ENCODE measurements at places on chromosomes 2 and 18.

DNA sequence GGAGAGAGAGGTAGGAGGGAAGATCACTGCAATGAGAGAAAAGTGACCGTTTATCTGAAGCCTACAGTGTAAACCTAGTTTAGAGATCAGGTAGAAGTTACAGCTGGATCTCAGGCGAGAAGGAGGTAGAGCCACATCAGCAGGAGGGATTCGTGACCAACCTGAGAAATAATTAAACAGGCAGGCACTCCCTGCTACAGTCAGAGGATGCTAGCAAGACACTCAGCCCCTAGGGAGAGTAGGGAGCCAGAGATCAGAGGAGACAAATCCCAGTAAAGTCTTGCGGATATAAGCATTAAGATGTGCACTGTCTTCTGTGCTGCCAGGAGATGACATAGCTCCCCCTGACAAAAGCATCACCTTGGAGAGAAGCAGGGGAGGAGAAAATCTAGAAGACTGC, 629.1 kb upstream of the SLC39A10 start:
- no peak for DNase-seq

DNA sequence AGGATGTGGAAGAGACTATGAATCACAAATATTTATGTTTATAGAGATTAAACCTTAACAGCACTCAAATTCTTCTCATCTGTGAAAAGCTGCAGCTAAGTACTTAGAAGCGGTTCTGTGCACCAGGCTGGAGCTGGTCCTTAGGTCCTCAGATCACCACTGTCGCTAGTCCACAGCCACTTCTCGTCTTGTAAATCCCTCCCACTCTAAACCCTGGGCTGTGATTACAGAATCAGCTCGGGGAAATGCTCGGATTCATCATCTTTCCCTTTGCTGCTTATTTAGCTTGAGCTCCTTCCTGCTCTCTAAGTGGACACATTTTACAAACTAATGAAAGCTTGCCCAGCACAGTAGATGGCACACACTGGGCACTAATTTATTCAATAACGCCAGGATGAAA, 61.7 kb downstream of the RNF152 start:
- DNase-seq, result no peak

DNA sequence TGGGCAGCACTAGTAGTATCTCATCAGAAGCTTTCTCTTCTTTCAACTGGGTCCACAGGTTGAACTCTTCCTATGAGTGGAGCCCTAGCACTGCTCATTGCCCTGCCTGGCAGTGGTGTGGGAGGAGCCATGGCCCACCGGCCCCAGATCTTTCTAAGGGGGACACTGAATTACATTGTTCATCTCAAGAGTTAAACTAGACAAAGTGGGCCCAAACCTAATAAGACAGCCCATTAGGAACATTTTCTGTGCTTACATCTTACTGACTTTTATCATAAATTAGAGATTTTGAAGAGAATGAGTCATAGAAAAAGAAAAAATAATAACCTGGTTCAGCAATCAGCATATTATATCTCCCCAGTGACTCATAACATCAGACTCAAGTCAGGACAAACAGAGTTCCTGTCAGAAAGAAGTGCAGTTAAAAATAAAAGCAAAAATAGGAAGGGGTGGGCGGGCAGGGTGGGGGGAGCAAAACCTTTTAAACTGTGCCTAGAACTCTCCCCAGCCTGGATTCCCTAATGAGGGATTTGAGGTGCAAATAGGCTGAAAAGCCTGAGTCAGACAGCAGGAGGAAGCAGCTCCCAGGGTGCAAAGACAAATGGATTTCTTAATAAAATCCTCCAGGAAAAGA, 161.6 kb upstream of the TRIB2 start:
- DNase-seq, result no peak

DNA sequence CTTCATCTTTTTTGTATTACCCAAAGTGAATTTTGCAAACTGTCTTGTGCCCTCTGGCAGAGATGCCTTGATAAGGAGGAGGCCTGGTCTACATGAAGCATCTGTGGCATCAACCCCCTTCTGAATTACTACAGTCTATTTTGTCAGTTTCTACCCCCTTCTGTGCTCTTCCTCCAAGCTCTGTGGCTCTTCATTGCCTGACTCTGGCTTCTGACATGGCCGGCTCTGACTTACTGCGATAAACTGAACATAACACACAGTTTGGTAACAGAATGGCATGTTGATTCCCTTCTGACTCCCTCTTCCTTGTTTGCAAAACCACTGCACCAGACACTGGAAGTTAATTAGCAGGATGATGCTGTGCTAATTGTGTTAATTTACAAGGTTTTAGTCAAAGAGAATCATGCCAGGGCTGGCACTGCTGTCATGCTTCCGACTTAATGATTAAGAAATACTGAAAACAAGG, 122.5 kb downstream of the FIGN start:
- DNase-seq, result no peak

DNA sequence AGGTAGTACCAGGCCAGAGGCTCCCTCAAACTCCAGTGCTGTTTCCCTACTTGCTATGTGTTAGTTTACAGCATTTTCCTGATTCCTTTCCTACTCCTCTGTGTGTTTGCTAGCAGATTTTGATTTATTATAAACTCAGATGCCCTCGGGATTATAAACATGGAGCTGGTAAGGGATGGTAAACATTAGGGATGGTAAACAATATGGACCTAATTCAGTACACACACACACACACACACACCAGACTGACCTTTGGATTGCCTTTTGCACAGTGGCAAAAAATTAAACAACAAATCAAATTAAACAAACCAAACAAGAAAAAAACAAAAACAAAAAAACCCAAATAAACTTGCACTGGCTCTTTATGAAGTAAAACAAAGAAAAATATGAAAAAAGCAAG, 55.4 kb upstream of the ACVR1 start:
- DNase-seq, result no peak

- no peak for DNase-seq
Measured at GRCh38 chr2:160664603-160665140, 171.1 kb upstream of the RBMS1 start.

GRCh38 chr2:49028101-49028500, 126.2 kb downstream of the FSHR start:
- DNase-seq, result no peak

DNA sequence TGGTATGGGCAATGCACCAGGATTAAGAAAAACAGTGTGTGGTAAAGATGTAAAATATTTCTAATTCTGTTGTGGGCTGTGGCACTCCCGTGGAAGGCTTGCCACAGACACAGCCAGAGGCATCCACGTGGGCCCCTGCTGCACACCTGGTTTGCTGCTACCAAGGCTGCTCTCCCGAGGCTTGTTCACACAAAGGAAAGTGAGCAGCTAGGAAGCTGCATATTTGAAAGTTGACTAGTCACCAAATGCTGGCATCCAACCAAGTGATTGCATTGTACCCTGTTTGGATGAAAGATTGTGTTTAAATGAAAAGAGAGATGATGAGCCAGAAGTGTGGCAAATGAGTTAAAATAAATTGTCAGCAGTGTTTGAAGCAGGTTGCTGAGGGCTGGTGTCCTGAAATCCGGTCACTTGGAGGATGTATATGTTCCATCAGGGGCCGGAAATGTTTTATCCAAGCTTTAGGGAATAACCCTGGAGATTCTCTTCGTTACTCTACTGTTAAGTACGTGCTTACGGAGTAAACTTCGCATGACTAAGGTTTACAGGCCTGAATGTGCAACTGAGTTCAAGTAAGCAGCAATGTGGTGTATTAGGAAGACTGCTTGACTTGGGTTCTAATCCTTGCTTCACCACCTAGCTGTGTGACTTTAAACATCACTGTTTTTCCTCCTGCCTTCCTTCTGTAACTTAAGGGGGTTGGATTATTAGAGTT, 86.1 kb downstream of the MSH2 start:
- DNase-seq, result no peak

DNA sequence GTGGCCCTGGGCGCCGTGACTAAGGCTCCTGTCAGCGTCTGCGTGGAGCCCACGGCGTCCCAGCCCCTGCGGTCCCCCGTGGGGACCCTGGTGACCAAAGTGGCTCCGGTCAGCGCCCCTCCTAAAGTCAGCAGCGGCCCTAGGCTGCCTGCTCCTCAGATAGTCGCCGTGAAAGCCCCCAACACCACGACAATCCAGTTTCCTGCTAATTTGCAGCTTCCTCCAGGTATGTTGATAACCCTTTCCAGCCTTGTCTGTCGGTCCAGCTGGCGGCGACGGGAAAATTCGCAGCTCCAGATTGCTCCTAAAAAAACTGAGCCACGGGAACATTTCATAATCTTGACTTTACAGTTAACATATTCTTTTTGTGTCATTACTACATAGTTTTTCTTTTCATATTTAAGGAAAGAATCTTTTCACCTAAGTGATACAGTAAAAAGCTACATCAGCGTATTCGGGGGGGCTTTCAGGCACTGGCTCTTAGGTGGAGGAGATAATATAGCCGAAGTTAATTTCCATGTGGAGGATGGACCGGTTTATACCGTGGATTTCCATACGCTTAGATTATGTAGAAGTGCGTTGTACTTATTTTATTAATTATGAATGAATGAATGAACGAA, 916 bp downstream of the TAF4B start:
- no peak for DNase-seq

GRCh38 chr2:177352441-177353186, 40.0 kb upstream of the AGPS start:
- no peak for DNase-seq

DNA sequence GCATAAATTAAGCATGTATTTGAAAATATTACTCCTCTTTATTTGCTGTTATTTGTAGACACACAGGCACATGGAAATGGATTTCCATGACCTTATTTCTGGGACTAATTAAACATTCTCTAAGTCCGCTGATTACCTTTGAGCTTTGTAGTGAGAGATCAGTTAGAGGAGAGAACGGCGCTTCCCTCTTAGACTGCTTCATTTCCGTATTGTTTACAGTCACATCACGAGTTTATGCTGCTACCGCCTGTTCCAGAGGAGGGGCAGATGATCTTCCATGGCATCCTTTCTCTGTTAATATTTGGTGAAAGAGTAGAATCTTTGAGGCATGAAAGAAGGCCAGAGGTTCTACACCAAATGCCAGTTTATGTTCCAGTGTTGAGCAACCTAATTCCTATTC, 404.4 kb downstream of the TRIB2 start:
- no peak for DNase-seq

DNA sequence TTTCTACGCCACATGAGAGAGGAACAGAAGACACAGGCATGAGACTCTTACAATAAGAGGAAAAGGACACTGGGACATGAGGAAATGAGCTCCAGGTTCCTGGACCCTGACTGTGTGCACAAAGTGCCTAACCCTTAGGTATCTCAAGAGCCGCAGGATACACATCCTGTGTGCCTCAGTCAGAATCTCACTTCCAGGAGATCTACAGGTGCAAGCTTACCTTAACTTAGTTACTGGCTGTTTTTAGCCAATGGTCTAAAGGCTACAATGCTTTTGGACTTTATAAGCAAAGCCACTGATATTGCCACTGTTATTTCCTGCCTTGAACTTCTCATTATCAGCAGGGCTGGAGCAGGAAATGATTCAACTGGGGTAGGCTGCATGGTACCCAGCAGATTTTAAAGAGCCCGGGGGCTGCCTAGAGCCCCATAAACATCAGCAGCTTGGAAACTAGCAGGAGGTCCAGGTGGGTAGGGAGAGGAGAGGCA, 254.4 kb downstream of the ZNF521 start:
- no peak for DNase-seq

- DNase-seq, result no peak
Measured at GRCh38 chr2:198097630-198098029, 293.2 kb downstream of the PLCL1 start.

- DNase-seq, result no peak
Measured at GRCh38 chr2:199777916-199778315, 73.1 kb downstream of the FTCDNL1 start.

- no peak for DNase-seq
Measured at GRCh38 chr18:24051031-24051947, 36.7 kb downstream of the TTC39C start.

- DNase-seq, result no peak
Measured at GRCh38 chr2:45261746-45262145, 252.5 kb upstream of the SIX2 start.

DNA sequence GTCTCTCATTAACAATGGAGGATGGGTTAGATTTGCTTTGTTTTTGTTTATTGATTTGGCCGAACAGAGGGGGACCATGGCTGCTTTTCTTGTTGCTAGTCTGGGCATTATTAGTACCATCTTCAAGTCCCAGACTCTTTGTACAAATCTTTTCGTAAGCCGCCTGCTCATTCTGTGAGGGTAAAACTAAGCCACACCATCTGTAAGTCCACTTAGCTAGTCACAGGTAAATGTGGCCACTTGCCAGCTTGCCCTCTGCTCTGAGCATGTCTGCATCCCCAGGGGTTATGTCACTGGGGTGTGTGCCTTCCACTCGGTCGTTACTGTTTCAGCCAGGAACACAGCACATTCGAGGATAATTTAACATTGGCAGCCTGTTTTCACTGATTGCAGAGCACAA, 85.6 kb downstream of the SMIM21 start:
- no peak for DNase-seq

DNA sequence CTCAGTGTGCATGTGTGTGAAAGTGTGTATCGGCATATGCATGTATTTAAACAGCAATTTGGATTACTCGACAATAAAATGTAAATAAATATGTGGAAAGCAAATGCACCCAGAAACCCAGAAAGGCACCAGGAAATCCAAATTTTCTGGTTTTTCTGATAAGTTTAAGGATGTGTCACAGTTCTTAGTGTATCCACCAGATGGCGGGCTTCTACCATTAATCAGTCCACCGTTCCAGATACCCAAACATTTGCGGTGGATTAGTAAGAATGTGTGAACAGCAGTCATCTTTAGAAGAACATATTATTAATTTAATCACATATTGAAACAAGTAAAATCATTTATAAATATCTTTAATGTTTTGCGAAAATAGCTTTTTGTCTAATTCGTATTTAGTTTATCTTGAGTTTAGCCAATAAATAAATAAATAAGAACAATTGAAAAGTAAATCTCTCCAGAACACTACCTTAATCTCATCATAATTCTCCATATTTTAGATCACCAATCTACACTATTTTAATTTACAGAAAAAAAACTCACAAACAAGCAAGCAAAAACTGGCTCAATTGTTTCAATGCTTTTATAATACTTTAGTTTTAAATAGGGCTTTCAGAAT, 298.9 kb downstream of the DSEL start:
- DNase-seq, result peak; percentile 24
